ENCODE measurements at places on chromosomes 16 and 17.

- DNase-seq: no peak
Measured at GRCh38 chr17:81664051-81664470, 2.3 kb downstream of the OXLD1 start.

DNA sequence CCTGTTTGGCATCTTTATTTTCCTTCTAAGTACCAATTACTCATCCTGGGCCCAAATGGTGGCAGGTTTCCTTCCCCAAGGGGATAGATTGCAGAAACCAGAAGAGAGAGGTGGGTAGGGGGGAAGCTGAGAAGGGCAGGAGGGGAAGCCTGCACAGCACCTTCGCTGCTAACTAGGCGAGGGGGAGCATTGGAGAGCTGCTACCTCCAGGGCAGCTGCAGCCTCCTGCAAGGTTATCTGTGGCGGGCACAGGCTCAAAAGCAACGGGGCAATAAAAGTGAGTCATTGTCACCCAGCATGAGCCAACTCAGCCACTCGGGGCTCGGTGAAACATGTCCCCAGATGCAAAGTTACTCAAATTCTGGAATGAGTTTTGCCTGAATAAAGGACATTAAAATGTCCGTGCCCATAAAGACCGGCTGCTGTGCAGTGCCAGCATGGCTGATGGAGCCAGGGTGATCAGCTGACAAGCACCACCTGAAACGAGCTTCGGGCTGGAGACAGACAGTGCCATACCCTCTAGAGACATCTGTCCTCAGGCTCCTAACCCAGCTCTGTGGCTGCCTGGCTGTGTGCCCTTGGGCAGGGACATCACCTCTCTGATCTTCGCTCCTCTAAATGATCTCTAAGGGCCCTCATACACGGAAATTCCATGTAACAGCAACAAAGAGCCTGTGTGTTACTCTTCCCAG is 68.1 kb upstream of the GRIN2A start:
- DNase-seq: no peak

DNA sequence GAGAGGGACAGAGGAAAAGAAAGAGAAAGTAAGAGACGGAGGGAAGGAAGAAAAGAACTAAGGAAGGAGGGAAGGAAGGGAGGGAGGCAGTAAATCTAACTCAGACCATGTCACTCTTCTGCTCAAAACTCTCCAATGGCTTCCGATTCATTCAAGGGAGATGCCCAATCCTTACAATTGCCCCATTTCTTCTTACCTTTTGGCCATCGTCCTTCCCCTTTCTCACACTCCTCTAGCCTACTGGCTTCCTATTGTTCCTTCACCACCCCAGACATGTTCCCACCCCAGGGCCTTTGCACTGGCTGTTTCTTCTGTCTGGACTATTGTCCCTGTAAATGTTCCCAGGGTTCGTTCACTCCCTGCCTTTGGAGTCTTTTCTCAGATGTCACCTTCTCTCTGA is 72.3 kb downstream of the TOX3 start:
- no peak for DNase-seq

DNA sequence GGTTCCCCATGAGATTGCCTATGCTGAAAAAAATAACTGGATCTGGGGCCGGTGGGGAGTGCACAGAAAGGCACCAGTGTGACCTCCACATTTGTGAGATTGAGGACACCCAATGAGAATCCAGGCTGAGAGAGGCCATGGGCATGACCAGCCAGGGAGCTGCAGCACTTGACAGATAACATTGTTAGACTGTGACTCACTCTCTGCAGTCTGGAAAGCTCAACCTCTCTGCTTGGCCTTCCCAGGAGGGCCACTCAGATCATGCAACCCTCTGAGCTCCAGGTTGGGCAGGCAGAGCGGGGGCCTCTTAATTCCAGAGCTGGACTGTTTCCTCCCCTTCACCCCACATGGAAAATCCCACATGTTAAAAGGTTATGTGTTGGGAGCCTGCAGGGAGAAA is 30.1 kb downstream of the FZD2 start:
- no peak for DNase-seq

GRCh38 chr17:8754890-8755289 is 3.5 kb downstream of the SPDYE4 start:
- DNase-seq: no peak

DNA sequence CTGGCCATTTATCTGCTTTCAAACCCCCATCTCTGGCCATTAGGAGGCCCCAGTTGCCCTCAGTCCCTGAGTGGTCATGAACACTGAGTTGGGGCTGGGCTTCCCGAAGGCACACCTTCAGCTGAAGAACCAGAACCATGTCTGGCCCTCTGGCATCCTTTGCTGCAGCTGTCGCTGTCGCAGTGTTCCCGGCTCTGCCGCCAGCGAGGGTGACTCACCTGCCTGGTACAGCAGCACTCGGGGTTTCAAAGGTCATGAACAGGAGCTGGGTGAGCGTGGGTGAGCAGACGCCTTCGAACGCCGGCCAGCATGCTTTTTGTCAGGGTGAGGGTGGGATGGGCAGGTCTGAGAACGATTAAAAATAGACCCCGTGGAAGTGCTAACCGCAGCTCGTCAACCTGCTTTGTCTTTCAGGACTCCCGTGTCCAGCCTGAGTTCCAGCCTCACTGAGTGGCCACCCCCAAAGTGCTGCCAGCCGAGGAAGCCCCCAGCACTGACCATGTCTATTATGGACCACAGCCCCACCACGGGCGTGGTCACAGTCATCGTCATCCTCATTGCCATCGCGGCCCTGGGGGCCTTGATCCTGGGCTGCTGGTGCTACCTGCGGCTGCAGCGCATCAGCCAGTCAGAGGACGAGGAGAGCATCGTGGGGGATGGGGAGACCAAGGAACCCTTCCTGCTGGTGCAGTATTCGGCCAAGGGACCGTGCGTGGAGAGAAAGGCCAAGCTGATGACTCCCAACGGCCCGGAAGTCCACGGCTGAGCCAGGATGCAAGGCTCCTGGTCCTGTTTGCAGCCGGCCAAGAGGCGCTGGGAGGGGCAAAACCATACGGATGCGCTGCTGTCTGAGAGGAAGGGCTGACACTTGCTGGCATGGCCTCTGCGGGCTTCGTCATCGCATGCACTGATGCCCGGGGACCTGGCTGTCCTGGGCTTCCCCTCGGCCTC is 7.6 kb downstream of the SNN start:
- DNase-seq: peak; percentile 26

GRCh38 chr17:79786930-79787643 is 9.1 kb downstream of the CBX2 start:
- no peak for DNase-seq

DNA sequence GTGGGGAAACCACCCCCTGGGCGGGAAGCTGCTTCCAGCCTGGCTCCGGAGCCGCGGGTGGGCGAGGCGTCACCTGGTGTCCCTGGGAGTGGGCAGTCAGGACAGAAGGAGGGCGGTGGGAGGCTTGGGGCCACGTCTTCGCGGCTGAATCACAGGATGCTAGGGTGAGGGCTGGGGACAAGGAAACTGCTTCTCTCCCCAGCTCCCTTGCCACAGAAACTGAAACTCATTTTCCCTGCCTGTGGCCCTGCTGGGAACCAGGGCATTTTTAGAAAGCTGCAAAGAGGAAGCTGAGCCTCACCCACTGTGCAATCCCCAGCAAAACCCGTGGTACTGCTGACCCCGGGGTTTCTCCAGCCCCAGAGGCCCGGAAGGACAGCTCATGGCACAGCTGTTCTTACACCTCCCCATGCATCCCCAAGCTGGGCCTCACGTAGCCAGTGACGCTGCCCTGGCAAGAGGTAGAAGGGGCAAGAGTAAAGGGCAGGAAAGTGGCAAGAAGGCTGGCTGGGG is 8.2 kb downstream of the RHBDF2 start:
- peak; percentile 61 for DNase-seq

DNA sequence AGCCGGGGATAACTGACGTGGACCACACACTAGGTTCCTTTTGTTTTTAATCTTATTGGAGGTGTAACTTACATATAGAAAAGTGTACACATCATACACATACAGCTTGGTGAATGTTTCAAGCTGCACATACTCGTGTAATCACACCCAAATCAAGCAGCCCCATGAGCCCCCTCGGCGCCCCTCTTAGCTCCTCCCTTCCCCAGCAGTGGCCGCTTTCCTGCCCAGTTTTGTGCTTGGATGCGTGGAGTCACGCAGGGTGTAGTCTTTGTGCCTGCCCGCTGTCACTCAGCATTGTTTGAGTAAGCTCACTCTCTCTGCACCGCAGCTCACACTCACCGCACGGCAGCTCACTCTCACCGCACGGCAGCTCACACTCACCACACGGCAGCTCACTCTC is 151.7 kb upstream of the CHMP6 start:
- no peak for DNase-seq

GRCh38 chr16:79165506-79165905 is 435.0 kb downstream of the MAF start:
- no peak for DNase-seq

- no peak for DNase-seq
Measured at GRCh38 chr17:28514561-28515002, 8.4 kb downstream of the FOXN1 start.
